ENCODE measurements at places on chromosomes 13 and 19. TPM values are rescaled to one million over a fixed set of nuclear protein-coding genes. Genes with fewer than 3 reads are reported as not detected.

Gene SLITRK6
- total RNA-seq: not detected

DNA sequence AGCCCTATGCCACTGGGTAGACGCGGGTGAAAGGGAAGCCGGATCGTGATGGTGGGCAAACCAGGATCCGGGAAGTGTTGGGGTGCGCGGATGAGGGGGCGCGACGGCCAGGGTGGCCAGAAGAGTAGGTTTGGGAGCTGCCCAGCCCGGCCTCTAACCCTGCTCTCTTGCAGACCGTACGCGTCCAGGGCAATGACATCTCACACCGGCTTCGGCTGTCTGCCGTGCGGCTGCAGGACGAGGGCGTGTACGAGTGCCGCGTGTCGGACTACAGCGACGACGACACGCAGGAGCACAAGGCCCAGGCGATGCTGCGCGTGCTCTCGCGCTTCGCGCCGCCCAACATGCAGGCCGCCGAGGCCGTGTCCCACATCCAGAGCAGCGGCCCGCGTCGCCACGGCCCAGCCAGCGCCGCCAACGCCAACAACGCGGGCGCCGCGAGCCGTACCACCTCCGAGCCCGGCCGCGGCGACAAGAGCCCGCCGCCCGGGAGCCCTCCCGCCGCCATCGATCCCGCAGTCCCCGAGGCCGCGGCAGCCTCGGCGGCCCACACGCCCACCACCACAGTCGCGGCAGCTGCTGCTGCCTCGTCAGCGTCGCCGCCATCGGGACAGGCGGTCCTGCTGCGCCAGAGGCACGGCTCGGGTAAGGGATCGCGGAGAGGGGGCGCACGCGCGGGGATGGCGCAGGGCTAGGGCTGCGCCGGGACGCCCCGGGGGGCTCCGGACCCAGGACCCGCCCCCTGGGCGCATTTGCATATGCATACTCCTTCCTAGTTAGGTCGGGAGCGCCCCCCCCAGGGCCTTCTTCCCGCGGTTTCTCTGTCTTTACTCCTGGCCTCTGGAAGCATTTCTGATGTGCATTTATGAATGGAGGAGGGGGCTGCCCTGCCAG, 4.1 kb downstream of the VSTM2B start:
- no peak overlapping the region for H3K4me3 ChIP-seq
- no peak overlapping the region for H3K27ac ChIP-seq
- no peak for DNase-seq
- no peaks in the 10 kb centered on the region for H3K36me3 ChIP-seq

Gene CCDC159
- total RNA-seq: 9.1 TPM

GRCh38 chr19:46674416-46675178, 13.6 kb upstream of the DACT3 start:
- H3K27ac ChIP-seq: no peak overlapping the region
- no peak overlapping the region for H3K4me3 ChIP-seq
- H3K27me3 ChIP-seq: no peaks in the 10 kb centered on the region
- DNase-seq: no peak

GRCh38 chr13:65497265-65497664, 1732.9 kb downstream of the PCDH9 start:
- DNase-seq: no peak
- no peaks in the 10 kb centered on the region for H3K4me1 ChIP-seq
- H3K27ac ChIP-seq: no peak overlapping the region
- no peaks in the 10 kb centered on the region for H3K27me3 ChIP-seq
- no peaks in the 10 kb centered on the region for H3K36me3 ChIP-seq

Gene C19orf18
- total RNA-seq: not detected
